Ovary (tissue), 10 donors: ENCODE measurements at places on chromosomes 5 and 9. TPM values are rescaled to one million over a fixed set of nuclear protein-coding genes. Genes with fewer than 3 reads are reported as not detected.

DNA sequence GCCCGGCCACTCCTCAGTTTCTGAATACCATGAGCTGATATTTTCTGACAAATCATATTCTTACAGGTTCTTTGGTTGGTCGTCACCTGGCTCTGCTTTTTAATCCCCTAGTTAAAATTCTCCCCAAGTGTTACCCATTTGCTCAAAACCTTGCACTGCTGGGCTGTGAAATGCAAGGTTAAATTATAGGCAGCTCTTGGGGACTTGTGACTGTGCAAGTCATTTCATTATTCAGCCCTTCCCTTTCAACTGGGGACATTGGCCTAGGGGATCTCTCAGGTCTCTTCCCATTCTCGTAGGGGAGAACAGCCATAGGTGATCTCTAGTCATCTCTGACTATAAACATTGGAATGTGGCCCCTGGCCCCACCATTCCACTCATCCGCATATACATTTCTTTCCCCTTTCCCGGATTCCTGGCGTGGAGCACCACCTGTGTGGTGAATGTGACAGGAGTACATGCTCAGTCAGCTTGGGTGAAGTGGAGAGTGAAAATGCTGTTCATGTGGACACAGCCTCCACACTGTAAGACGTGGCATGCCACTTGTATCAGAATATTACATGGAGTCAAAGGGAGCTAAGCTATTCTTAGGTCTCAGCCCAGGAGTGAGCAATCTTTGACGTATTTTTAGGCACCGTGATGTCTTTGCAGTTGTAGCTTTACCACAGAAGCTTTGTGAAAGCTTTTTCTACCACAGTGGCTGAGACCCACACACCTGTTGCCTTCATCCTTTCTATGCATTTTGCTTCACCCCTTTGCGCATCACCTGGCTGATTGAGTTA, 386.7 kb downstream of the KDM4C start:
- no peaks in the 10 kb centered on the region for H3K27me3 ChIP-seq
- DNase-seq = no peak
- peaks cover 8% of the 10 kb centered on the region for H3K4me1 ChIP-seq
- no peak overlapping the region for H3K4me3 ChIP-seq

GRCh38 chr9:132099741-132100407, 20.2 kb upstream of the MED27 start:
- no peak overlapping the region for H3K27ac ChIP-seq
- no peak for DNase-seq
- no peaks in the 10 kb centered on the region for H3K27me3 ChIP-seq
- H3K4me1 ChIP-seq = no peaks in the 10 kb centered on the region
- no peaks in the 10 kb centered on the region for H3K36me3 ChIP-seq

SVEP1 gene
- total RNA-seq = 5.1 TPM

DNA sequence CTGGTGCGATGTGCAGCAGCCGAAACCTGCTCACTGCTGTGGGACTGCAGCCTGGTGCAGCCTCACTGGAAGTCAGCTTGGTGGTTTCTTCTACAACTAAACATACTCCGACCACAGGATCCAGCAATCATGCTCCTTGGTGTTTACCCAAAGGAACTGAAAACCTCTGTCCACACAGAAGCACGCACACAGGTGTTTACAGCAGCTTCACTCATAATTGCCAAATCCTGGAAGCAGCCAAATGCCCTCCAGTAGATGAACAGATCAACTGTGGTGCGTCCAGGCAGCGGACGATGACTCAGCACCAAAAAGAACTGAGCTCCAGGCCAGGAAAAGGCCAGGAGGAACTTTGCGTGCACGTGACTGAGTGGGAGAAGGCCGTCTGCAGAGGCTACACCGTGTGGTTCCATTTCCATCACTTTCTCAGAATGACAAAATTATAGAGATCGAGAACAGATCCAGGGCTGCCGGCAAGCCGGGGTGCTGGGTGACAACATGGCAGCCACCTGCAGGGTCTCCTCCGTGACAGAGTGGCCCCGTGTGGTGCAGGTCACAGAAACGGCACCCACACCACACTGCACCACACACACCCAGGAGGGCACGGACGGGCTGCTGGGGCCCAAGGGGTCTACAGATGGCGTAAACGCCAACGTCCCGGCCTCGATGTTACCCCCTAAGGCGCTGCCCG, 23.1 kb upstream of the NSMF start:
- H3K27me3 ChIP-seq = no peaks in the 10 kb centered on the region
- peak; percentile 64 for DNase-seq
- peaks cover 4% of the 10 kb centered on the region for H3K4me1 ChIP-seq
- no peak overlapping the region for H3K4me3 ChIP-seq
- H3K27ac ChIP-seq = peak overlapping the region; percentile 30

DNA sequence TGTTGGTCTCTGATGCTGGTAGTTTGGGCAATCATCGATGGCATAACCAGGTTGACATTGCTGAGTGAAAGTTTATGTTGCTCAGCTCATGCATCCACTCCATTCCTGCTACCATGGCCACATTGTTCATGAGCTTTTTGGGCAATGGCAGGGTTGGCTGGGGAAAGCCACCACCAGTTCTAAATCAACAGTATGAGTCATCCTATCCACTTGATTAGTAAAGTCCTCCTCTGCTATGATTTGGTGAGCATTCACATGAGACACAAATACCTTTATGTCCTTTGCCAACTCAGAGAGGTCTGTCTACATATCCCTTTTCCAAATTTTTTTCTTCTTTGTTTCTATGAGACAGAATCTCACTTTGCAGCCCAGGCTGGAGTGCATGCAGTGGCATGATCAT, 129.7 kb upstream of the FBN2 start:
- H3K27me3 ChIP-seq = no peaks in the 10 kb centered on the region
- no peaks in the 10 kb centered on the region for H3K36me3 ChIP-seq
- no peak overlapping the region for H3K4me3 ChIP-seq
- DNase-seq = no peak
- no peaks in the 10 kb centered on the region for H3K4me1 ChIP-seq

- no peaks in the 10 kb centered on the region for H3K36me3 ChIP-seq
- no peaks in the 10 kb centered on the region for H3K27me3 ChIP-seq
- H3K4me1 ChIP-seq = no peaks in the 10 kb centered on the region
- no peak for DNase-seq
- H3K27ac ChIP-seq = no peak overlapping the region
Observed at GRCh38 chr9:112002847-112003457, 106.3 kb downstream of the UGCG start.
